ENCODE measurements at places on chromosomes 2 and 18. TPM values are rescaled to one million over a fixed set of nuclear protein-coding genes. Genes with fewer than 3 reads are reported as not detected.

DNA sequence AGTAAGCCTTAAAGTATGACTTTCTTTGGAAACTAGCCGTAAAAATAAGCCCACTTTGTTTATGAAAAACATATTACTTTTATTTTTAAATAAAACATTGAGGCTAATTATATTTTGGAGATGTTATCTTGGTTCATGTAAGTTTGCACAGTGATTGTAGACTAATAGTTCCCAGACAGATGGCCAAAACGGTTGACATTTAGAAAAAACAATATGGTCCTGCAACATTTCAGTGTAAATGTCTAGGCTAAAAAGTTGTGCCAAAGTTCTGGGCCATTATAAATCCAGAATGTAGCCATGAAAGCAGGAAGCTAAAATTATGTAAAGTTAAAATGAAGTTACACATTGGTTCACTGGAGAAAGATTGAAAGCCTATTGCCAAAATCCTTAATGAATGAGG is 43.6 kb downstream of the SLC5A7 start:
- DNase-seq = no peak

GRCh38 chr2:101348883-101349282 is 38.4 kb downstream of the CREG2 start:
- DNase-seq = no peak

- peak; percentile 72 for DNase-seq
Observed at GRCh38 chr2:172821370-172822338, 86.0 kb downstream of the RAPGEF4 start.

DNA sequence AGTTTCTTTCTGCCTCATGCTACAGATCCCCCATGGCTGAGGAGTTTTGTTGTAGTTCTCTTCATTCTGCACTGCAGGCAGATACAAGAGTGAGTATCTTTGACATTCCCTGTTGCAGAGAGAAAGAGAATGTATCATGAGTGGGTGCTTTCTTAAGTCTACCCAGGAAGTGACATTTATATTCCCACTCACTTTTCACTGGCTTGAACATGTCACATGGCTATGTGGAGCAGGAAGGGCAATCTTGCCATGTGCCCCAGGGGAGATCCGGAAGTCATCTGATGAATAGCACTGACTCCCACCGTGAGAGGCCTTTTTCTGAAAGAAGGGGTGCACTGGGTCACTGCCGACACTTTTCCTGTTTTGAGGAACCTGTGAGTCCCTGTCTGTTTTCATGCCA is 66.4 kb upstream of the BOD1L2 start:
- DNase-seq = no peak

- peak; percentile 67 for DNase-seq
Observed at GRCh38 chr2:46329803-46330775, 32.9 kb downstream of the EPAS1 start.

GRCh38 chr2:230444832-230445231 is 28.8 kb downstream of the SP100 start:
- no peak for DNase-seq

GRCh38 chr2:24708537-24709152 is 84.5 kb downstream of the PTRHD1 start:
- no peak for DNase-seq

DNA sequence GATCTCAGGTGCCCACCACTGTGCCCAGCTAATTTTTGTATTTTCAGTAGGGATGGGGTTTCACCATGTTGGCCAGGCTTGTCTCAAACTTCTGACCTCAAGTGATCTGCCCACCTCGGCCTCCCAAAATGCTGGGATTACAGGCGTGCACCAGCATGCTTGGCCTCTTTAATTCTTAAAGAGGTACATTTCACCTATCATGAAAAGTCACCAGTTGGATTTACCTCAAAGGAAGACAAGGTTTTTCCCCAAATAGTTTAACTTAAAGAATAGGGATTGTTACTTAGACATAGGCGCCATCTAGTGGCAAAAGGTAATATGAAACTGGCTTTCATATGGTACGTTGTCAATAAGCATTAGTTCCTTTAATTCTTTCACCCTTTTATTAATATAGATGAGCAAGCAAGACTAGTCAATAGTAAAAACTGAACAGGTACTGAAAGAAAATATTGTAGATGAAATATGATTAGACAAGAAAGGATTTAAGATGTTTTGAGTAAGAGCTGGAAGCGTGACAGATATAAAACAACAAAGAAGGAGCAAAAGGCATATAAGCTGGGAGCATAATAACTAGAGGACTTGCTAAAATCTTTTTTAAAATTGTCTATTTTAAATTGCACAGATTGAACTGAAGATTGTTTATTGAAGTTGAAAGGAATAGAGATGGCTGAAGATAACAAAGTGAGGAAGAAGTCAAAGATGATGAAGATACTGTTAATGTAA is 35.0 kb upstream of the PSMD14 start:
- DNase-seq = peak; percentile 38

DNA sequence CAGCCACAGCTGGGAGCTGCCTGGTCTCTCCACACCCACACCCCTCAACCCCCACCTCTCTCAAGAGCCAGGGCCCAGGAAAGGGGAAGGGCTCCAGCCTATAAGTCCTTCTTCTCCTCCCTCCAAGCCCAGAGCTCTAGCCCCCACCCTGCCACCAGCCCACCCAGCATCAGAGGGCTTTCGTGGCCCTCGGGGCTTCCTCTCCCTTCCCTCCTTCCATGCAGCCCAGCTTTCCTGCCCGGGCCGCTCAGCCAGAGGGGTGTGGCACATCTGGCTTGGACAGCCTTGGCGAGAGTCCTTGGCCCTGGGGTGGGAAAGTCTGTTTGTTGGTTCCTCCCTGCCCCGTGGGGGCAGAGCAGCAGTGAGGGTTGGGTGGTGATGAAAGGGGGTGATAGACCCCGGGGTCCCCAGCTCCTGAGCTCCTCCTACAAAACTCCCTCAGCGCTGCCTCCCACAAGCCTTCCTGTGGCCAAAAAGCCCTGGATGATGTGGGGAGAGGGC is 7.0 kb downstream of the TNS1 start:
- DNase-seq = peak; percentile 94

DNA sequence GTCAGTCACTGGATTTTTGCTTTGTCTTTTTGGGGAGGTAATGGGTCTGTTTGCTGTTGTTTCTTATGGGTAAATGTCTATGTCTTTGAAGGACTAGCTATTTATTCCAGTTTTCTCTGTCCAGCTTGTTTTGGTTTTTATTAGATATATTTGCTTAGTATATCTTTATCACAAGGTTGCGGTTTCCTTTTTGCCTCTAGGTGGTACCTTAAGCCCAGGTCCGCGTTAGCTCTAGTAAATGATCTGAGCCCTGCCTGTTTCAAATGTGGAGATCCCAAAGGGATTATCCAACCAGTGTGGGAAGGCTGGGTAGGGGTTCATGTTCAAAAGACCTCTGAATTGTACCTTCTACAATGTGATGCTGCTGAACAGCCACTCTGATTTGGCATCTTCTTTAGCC is 114.5 kb downstream of the MYO3B start:
- DNase-seq = no peak

GRCh38 chr18:66346833-66347588 is 256.9 kb downstream of the CDH19 start:
- DNase-seq = no peak

- DNase-seq = no peak
Observed at GRCh38 chr2:228777855-228778355, 493.2 kb downstream of the PID1 start.

DNA sequence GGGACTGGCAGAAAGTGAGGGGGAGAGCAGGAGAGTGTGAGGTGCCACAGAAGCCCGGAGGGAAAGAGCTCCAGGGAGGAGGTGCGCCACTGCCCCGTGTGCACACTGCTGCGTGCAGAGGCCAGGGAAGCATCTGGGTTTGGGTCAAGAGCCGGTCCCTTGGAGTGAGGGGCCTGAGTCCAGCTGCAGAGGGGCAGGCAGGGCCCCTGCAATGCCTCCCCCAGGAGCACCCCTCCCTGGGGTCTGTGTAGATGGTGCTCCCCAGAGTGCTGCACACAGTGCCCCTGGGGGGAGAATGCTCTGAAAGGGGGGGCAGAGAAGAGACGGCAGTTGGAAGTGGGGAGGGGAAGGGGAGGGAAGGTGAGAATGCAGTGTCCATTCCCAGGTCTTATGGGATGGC is 3.7 kb upstream of the LIMS2 start:
- peak; percentile 72 for DNase-seq

DNA sequence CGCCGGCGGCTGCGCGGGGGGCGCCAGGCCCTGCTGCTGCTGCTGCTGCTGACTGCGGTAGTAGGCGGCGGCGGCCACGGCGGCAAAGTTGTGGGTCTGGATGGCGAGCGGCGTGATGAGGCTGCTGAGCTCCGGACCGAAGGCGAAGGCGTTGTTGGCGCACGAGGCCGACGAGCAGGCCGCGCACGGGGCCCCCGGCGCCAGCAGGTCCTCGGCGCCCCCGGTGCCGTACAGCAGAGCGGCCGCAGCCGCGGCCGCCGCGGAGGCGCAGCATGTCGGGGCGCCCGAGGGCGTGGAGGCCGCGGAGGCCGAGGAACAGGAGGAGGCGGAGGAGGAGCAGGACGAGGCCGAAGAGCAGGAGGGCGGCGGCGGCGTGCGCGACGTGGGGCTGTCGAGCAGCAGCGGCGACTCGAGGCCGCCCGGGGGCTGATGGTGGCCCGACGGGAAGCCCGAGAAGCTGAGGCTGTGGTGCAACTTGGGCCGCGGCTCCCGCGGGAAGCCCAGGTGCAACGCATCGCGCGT is 1.8 kb downstream of the ZFP36L2 start:
- peak; percentile 87 for DNase-seq

DNA sequence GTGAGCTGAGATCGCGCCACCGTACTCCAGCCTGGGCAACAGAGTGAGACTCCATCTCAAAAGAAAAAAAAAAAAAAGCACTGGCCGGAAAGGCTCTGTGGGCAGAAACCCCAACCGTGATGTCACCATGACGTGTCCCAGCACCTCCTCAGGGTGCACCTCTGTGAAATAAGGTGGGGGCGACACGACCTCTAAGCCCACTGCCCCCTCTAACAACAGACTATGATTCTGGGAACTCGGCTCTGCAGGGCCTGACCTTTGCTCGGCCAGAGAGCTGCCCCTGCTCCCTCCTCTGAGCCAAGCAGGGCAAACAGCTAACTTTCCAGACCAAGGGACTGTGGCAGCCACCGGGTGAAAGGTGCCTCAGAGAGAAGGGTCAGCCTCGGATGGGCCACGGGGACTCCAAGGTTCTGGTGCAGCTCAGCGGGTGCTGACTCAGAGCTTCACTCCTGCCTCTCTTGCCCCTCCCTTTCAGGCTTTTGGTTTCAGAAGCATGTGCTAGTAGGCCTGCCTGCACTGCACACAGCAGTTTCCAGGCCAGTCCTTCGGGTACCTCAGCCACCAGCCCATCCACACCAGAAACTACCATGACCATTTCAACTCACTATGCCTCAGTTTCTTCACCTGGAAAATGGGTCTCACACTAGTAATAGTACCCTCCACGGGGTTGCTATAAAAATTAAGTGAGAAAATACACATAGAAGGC is 8.0 kb downstream of the TMBIM1 start:
- peak; percentile 96 for DNase-seq

- DNase-seq = peak; percentile 41
Observed at GRCh38 chr2:219609149-219609750, 11.6 kb downstream of the STK11IP start.

DNA sequence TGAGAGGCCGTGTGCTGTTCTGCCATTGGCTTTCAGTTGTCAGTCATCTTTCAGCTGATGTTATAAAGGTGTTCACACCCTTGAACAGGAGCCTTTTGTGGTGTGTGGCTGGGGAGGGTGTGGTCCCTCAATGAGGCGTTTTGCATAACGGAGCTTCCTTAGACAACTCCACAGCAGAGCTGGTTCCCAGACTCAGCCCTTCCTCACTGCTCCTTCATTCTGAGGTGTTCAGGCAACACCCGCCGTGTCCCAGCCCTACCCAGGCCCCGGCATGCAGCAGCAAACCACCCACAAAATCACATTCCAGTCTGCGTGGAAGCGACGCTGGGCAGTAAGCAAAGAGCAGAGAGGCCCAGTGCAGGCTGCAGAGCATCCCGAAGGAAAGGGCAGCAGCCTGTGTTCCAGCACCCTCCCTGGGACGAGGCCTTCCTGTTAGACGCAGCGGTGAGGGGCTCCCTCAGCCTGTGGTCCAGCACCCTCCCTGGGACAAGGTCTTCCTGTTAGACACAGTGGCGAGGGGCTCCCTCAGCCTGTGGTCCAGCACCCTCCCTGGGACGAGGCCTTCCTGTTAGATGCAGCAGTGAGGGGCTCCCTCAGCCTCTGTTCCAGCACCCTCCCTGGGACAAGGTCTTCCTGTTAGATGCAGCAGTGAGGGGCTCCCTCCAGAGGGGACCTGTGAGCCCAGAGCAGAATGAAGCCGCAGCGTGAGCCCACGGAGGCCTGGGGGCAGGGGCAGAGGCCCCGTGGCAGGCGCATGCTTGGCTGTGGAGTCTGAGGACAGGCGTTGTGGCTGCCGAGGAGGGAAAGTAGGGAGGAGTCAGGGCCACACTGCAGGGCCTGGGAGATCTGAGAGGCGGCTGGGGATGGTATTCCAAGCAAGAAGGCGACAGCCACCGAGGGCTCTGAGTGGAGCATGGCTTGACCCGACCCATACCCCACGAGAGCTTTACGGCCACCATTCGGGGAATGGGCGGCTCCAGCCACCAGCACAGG is 201.8 kb upstream of the HDAC4 start:
- no peak for DNase-seq

GRCh38 chr2:169693360-169693759 is 845 bp downstream of the CFAP210 start:
- DNase-seq = no peak

DNA sequence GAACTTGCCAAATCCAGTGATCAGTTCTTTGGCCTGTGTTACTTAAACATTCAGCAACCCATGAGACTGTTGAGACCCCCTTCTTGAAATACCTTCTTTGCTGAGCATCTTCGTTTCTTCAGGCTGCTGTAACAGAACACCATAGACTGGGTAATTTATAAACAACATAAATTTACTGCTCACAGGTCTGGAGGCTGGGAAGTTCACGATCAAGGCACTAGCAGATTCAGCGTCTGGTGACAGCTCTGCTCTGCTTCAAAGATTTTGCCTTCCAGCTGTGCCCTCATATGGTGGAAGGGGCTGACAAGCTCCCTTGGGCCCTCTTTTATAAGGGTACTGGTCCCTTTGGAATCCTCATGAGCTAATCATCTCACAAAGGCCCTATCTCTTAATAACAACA is 28.8 kb upstream of the TSPYL6 start:
- no peak for DNase-seq

GRCh38 chr2:198073253-198073652 is 268.9 kb downstream of the PLCL1 start:
- DNase-seq = no peak

DNA sequence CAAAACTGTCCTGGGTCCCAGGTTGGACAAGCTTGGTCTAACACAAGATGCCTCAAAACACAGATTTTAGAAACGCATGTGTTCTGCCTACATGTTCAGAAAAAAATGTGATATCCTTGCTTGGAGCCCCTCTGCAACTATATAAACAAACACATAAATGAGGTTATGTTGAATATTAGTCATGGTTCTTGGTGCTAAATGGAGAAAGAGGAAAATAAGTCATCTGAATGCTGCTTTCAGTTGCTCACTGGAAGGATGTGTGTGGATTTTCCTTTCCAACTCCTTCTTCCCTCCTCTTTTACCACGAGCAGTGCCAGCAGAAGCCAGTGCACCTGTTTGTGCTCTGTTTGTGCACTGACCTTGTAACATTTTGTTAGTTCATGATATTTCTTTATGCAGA is 85.3 kb downstream of the PIEZO2 start:
- DNase-seq = no peak

Gene KCNE4
- 40.4 TPM for total RNA-seq

Gene EGR4
- total RNA-seq = not detected

Gene GCG
- not detected for total RNA-seq

Gene NXPH2
- not detected for total RNA-seq

Gene CIDEA
- not detected for total RNA-seq

Gene SYT4
- total RNA-seq = not detected

Gene GRB14
- total RNA-seq = 0.88 TPM

Gene FOXD4L1
- under 0.01 TPM for total RNA-seq

Gene METTL4
- total RNA-seq = 10.5 TPM

Gene MARCO
- not detected for total RNA-seq

Gene GULP1
- 23.0 TPM for total RNA-seq

Gene SERPINB7
- 0.36 TPM for total RNA-seq
